Activated CD4-positive, CD25-positive, alpha-beta regulatory T cell (primary cell): ENCODE measurements at places on chromosomes 12 and 14.

GRCh38 chr14:100498068-100498467 is 89.1 kb downstream of the BEGAIN start:
- no peak for DNase-seq

- no peak for DNase-seq
These were observed 65.2 kb downstream of the ARL6IP4 start for GRCh38 chr12:123045678-123046077.

DNA sequence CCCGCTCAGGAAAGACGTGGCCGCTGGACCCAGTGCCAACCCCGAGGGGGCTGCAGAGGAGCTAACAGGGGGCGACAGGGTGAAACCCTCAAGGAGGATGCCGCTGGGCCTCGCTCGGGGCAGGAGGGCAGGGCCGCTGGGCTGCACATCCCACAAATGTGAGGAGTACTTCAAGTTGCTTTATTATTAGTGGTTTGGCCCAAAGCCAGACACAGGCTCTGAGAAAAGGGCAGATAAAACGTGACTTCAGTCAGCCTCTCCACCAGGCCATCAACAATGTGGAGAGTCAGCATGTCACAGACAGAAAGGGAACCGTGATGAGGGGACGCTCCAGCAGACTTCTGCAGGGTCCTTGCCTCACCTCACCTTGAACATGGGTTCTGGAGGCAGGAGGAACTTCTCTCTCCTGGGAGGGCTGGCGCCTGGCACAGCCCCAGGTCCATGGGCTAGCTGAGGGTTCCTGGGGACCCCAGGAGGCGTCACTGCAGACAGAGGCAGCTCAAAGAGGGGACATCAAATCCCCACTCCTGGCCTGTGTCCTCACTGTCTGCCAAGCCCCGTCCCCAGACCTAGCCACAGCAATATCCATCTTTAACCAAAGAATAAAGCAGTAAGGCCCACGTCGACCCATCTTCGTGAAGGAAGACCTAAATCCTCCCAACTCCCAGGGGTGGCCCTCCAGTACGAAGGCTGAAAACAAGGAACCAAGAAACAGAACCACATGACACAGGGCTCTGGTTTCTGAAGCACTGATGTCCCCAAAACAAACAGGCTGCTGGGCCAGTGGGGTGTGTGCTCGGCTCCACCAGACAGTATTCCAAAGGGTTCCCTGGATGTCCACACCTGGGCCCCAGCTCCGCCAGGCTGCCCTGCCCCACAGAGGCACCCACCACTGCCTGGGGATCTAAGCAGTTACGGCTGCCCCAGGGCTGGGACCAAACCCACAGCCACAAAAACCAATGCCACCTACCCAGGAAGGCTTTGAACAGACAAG is 35.1 kb downstream of the CCDC85C start:
- DNase-seq = no peak

DNA sequence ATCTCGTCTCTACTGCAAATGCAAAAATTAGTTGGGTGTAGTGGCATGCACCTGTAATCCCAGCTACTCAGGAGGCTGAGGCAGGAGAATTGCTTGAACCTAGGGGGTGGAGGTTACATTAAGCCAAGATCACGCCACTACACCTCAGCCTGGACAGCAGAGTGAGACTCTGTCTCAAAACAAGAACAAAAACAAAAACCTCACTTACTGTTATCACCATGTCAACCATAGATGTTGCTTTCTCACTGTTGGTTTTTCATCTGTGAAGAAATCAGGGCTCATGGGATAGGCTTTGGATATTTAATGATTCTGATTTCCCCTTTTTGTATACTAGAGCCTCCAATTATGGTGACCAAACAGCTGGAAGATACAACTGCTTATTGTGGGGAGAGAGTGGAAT is 49.7 kb upstream of the CHPT1 start:
- DNase-seq = no peak

GRCh38 chr12:5476356-5476755 is 44.4 kb downstream of the NTF3 start:
- DNase-seq = no peak

DNA sequence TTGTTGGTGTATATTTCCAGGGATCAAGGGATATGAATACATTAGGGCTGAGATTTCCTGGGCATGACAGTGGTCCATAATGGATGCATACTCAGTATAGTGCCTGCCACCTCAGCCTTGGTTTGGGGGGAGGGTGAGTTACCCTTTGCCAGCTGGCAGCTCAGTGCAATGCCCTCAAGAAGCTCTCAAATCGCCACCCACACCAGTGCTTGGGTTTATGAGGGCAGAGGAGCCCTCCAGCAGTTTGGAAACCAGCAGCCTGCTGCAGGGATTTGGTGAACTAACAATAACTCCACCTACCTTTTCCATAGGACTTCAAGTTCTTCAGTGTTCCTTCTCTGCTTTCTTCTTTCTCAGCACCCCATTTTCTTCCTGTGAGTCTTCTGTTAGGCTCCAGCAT is 218.9 kb downstream of the LRFN5 start:
- no peak for DNase-seq

GRCh38 chr12:102977945-102978706 is 20.7 kb downstream of the ASCL1 start:
- DNase-seq = no peak

- no peak for DNase-seq
These were observed 56.1 kb upstream of the OR4E1 start for GRCh38 chr14:21729703-21730233.

DNA sequence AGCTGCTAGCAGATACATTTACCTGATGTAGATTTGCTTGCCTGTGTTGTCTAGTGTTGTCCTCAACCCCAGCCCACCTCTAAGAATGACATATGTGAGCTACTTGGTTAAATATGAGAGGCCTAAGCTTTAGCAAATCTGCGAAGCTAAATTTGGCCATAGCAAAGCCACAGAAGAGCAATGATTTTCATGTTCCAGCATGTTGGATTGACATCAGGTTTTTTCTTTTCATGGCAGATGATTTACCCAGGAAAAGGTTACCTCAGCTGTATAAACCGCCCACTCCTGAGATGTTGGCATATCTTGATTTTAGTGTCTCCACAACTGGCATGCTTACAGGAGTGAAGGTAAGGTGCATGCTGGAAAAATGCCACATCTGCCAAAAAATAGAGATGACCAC is 36.4 kb upstream of the ATF1 start:
- no peak for DNase-seq

DNA sequence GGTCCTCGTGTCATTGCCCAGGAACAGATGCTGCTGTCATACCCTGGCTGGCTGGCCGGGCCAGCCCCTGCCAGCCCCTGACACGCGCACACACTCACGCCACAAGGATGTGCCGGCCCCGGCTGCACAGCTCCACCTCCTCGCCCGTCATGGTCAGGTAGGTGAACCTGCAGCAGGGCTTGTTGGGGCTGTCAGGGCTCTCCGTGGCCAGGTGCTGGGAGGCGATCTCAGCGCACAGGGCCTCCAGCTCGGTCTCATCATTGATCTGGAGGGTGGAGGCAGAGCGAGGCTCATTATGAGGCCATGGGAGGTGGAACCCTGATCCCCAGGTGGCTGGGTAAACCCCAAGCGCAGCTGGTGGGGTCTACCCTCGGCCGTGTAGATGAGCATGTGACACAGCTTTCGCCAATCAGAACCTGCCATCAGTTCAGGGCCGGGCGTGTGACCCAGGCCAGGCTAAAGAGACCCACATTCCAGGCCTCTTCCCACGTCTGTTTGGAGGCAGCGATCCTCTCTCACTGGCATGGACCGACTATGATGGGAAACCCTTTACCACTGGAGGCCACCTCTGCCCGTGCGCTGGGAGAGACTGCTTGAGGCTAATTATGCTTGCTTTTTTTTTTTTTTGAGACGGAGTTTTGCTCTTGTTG is 38.8 kb downstream of the TRAFD1 start:
- no peak for DNase-seq

GRCh38 chr12:6635375-6635855 is 344 bp downstream of the LPAR5 start:
- no peak for DNase-seq

- DNase-seq = no peak
These were observed 151.5 kb upstream of the SLC38A2 start for GRCh38 chr12:46523863-46524770.

- no peak for DNase-seq
These were observed 44.4 kb downstream of the DDX51 start for GRCh38 chr12:132099739-132100138.

- no peak for DNase-seq
These were observed 72.8 kb downstream of the CAPZA3 start for GRCh38 chr12:18810537-18811253.

DNA sequence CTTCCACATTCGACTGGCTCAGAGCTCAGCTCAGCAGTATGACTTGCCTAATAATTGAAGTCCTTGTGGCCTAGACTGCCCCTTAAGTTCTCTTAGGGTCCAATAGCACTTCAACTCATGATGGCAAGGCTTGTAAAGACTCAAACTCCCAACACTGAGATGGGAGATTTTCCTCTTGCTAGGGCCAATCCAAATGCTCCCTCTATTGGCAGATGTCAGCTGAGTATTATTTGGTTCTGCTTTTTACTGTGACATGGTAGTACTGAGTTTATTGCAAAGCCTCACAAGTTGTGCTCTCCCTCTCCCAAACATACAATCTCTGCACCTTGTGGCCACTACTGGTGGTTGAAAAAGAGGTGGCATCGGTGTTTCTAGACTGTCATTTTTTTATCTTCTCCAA is 164.2 kb downstream of the ALG10 start:
- no peak for DNase-seq

DNA sequence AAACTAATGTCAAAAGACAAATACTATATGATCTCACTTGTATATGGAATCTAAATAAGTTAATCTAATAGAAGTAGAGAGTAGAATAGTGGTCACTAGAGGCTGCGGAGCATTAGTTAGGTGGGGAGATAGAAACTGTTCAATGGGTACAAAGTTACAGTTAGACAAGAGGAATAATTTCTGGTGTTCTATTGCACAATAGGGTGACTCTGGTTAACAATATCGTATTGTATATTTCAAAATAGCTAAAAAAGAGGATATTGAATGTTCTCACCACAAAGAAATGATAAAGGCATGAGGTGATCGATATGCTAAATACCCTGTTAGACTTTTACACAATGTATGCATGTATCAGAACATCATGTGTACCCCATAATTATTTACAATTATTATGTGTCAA is 42.9 kb downstream of the IGF1 start:
- no peak for DNase-seq

- DNase-seq = peak; percentile 65
These were observed 2.7 kb upstream of the TSPAN31 start for GRCh38 chr12:57741844-57742738.

- DNase-seq = no peak
These were observed 229.6 kb upstream of the NAV3 start for GRCh38 chr12:77601069-77601468.

DNA sequence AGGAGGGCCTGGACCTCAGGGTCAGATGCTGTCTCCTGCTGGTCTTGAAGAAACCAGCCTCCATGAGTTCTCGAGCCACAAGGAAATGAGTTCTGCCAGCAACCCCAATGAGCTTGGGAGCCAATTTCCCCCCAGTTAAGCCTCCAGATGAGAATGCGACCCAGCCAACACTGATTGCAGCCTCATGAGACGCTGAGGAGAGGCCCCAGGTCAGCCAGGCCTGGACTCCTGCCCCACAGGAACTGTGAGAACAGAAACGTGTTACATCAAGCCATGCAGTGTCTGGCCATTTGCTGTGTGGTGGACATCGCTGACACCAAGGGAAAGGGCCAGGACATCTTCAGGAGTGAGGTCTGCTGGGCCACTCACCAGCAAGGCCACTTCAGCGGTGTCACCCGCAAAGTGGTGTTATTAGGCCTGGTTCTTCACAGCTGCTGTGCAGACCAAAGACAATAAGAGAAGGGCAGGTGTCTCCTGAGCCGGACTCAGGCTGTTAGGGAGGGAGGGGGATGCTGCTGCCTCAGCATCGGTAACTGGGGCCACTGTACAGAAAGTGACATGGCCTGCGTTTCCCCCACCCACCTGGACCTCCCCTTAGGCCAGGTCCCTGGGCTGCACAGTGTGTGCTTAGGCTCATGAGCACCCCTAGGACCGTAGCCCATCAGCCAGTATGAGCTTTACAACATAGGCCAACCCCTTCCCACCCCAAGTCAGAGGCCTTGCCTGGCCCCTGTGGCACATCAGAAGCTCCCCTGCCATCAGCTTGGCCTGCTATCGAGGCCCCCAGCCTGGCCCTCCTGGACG is 272.4 kb upstream of the RTL1 start:
- no peak for DNase-seq

GRCh38 chr12:100868487-100868886 is 73.9 kb downstream of the ANO4 start:
- no peak for DNase-seq

DNA sequence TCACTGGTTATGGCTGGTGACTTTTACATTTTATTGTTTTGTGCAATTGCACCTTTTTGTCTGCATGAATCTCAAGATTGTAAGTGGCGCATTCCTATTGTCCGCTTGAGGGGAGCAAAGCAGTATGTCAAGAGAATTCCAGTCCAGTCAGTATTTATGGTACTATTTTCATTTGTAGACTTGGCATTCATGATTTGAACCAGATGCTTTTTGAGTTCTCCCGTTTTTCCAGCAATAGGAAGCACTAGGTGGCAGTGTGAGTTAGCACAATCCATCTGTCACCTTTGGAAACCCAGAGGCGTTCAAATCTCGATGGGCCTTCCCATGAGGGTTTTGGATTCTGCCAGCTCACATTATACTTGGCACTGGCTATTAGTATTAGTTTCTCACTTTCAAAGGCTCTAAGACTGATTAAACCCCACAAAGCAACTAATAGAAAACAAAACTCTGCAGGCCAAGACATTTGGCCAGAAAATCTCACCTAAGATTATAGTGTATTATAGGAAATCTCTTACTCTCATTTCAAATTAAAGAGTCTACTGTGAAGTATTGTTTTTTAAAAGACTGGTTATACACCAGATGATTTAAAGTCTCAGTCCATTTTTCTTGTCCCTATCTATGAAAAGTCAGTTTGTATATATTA is 2.2 kb downstream of the DACT1 start:
- DNase-seq = no peak

DNA sequence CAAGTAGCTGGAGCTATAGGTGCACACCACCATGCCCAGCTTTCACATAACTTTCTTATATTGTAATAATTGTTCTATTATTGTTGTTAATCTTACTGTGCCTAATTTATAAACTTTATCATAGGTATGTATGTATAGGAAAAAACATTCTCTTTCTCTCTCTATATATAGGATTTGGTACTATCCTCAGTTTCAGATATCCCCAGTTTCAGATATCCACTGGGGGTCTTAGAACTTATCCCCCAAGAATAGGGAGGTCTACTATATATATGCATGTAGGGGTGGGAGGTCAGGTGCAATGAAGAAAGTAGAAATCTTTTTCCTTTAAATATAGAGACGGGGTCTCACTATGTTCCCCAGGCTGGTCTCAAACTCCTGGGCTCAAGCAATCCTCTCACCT is 70.9 kb upstream of the STRN3 start:
- DNase-seq = no peak
